ENCODE measurements at places on chromosomes 6 and 20.

DNA sequence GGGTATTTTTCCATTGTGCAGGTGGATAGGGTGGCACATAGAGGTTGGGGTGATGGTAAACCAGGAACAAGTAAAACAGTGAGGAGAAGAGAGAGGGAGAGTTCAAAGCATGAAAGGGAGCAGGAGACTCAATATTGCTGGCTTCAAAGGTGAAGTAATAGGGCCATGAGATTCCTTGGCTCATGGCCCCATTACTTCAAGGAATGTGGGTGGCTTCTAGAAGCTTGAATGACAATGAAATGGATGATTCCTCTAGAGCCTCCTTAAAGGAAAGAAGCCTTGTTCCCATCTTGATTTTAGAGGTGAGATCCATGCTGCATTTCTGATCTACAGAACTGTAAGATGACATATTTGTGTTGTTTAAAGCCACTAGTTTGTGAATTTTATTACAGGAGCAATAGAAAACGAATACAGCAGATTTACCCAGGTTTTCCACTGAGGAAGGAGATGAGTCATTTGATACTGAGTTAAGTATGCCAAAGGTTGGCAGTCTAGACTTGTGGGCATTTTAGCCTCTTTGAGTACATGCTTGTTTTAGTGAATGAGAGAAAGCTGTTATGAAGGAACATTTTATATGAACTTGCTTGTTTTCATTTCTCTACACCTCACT, 110.4 kb downstream of the PLCB4 start:
- DNase-seq: no peak

- no peak for DNase-seq
Measured at GRCh38 chr6:141445928-141446628, 686.6 kb upstream of the GJE1 start.

DNA sequence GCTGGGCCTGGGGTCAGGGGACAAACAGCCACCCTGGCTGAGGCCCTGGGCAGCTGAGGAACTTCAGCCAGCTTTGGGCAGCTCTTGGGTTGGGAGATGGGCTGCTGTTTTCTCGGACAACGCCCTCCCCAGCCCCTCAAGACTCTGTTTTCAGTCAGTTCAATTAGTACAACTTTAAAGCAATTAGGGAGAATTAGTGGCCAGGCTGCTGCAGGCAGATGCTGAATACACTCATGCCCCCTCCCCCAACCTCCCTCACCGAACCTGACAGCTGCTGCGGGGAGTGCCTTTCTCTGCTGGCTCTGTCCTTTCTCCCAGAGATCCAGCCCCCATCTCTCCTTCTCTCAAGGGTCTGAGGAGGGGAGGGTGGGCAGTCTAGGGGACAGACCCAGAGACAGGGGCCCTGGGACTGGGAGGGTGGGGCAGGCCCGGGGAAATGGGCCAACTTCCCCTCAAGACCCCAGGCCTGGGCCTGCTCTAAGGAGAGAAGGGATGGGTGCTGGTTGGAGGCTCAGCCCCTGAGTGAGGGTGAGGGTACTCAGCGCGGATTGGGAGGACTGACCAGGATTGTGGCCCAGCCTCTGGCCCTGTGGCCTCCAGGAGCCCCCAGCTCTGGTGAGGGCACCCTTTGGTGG, 17.8 kb upstream of the MYT1 start:
- DNase-seq: no peak

DNA sequence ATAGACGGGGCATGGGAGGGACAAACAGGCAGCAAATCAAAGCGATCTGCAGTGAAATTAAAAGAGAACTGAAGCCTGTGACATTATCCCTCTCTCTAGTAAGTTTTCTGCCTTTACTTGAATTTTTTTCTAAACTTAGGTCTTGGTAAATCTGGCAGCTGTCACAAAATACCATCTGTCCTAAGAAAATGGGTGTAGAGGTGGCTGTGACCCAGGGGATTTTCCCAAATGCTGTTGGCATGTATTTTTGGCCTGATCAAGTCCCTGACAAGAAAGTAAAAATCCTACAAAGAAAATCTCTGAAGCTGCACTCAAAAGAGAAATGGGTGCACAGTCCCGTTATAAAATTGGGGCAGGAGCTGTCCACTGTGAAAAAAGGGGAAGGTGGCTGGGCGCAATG, 30.2 kb upstream of the F13A1 start:
- DNase-seq: no peak

DNA sequence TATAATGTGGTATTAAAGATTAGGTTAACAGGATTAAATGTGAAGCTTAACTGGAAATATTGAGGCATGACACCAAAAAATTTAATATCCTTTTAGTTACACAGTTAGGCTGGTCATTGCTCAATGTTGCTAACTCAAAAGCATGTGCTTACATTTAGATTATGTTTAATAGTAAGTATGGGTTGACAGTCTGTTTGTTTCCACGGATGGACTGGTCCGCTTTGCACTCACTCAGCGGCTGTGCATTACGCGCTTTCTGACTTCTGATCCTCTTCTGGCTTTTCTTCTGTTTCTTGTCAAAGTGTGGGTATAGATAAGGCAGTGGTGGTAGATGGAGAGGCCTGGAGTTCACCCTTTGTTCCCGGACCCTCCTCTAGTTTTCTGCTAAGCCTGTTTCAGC, 174.9 kb downstream of the RIMS1 start:
- DNase-seq: no peak

DNA sequence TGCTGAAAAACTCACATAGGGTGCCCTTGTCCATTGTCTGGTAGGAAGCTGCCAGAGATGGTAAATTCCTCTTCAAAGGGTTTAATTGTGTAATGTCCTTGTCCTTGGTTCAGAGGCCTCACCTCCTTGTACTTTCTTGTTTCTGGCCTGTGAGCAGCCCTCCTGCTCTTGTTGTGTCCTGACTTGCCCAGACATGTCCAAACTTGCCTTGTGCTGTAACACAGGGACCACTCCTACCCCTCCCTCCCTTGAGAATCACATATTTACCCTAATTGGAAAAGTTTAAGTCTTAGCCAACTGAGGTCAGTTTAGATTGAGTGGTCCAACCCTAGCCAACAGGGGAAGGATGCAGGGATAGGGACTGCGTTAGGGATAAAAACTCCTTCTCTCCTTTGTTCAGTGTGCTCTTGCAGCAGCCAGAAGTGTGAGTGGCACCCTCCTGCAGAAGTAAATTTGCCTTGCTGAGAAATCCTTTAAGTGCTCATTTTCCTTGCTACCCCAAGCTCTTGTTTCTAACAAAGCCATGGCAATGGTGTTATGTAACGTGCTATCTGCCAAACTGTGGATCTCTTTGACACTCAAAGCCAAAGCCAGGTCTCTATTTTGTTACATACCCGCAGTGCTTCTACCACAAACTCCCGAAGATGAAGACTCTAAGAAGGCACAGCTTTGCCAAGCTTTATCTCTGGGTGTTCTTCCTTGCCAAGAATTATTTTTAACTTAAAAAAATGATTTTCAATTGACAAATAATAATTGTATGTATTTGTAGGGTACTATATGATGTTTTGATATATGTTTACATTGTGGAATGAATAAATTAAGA, 414.5 kb downstream of the ESR1 start:
- no peak for DNase-seq

DNA sequence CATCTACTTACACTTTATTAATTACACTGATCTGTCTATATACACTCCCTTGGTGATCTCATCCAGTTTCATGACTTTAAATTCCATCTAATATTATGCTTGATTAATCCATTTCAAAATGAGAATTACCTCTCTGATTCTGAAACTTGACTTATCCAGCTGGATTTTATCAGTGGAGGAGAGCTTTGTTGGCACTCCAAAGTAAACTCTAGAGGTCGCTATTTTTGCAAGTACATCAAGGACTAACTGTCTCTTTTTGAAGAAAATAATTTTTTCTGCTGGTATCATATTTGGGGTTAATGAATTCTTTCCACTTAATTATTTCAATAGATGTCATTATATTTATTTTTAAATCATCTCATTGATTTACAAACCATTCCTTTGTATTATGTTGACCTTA, 630.3 kb upstream of the MAN1A1 start:
- no peak for DNase-seq

DNA sequence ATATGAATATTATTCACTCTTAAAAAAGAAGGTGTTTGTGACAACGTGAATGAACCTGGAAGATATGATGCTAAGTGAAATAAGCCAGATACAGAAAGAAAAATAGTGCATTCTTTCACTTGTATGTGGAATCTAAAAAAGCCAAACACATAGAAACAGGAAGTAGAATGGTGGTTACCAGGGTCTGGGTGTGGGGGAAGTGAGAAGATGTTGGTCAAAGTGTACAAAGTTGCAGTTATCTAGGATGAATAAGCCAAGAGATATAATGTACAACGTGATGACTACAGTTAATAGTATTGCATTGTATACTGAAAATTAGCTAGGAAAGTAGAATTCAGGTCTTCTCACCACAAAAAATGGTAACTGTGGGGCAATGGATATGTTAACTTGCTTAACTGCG, 151.1 kb upstream of the HCRTR2 start:
- no peak for DNase-seq

- no peak for DNase-seq
Measured at GRCh38 chr20:45935416-45936046, 1.0 kb downstream of the PCIF1 start.

GRCh38 chr6:149383371-149383770, 16.7 kb upstream of the SUMO4 start:
- no peak for DNase-seq

DNA sequence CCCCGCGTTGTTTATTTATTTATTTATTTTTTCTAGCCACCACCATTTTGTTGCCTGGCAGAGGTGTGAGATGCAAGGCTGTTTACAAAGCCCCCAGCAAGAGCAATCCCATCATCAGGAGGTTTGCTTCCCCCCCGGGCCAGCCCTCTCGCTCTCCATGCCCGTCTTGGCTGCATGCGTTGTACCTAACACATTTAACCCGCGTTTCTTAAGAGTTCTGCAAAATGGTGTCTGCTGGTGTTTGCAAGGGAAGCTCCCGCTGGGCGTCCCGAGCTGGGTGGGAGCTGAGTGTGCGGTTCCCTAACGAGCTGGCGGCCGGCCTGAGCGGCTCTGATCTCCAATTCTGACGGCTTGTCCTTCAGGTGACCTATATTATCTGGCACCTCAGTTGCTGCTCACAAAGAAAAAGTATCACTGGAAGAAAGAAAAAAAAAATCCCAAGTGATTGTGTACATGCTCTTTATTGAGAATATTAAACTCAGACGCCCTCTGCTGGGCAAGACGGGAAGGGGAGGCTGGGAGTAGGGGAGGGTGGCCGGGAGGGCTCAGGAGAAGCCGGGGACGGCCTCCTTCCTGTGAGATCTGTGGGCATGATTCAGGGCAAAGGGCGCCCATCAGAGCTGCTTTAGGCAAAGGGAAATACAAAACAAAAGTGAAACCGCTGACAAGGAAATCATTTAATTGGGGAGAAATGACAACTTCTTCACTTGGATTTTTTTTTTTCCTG, 154.8 kb downstream of the BCAS1 start:
- peak; percentile 84 for DNase-seq

GRCh38 chr6:159068904-159069578, 24.2 kb upstream of the TAGAP start:
- no peak for DNase-seq

GRCh38 chr6:151326116-151326825, 65.1 kb downstream of the ZBTB2 start:
- DNase-seq: no peak

DNA sequence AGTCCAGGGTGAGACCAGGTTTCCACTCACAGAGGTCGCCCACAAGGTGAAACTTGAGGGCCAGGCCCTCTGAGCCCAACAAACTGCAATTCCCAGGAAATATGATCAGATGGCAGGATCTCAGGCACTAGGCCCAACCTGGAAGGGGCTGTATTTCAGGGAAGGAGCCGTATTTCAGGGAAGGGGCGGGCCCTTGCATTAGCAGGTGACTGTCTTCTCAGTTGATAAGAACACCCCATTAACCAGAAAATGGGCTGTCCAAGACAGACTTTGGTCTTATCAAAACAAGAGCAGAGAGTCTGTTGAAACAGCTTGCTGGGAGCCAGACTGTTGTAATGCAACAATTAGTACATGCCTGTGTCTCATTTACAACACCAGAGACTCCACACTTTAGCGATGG, 10.9 kb upstream of the BNIP5 start:
- DNase-seq: no peak

DNA sequence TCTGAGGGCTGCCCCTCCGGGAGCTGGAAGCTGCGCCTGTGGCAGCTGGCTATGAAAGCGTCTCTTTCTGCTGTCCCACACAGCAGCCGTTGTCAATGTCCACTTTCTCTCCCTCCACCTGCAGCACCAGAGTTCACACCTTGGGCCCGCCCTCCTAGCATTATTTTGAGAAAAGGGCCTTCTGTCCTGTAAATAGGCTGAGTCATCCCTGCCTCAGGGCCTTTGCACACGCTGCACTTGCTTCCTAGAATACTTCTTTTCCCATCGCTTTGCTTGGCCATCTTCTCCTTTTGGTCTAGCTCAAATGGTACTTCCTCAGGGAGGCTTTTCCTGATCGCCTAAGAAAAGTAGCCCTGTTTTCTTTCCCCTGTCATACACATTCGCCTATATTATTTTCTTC, 69.3 kb upstream of the ZNFX1 start:
- no peak for DNase-seq

DNA sequence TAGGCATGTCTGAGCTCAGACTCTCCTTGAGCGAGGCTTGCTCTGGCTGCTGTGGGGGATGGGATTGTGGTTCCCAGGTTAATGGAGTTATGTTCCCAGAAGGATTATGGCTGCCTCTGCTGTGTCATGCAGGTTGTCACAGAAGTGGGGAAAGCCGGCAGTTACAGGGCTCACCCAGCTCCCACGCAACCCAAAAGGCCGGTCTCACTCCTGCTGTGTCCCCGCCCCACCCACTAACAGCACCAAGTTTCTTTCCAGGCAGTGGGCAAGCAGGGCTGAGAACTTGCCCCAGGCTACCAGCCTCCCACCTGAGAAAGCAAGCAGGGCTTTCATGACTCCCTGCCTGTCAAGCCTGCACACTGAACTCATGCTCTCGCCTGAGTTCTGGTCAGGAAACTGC, 750.5 kb downstream of the FRK start:
- no peak for DNase-seq

DNA sequence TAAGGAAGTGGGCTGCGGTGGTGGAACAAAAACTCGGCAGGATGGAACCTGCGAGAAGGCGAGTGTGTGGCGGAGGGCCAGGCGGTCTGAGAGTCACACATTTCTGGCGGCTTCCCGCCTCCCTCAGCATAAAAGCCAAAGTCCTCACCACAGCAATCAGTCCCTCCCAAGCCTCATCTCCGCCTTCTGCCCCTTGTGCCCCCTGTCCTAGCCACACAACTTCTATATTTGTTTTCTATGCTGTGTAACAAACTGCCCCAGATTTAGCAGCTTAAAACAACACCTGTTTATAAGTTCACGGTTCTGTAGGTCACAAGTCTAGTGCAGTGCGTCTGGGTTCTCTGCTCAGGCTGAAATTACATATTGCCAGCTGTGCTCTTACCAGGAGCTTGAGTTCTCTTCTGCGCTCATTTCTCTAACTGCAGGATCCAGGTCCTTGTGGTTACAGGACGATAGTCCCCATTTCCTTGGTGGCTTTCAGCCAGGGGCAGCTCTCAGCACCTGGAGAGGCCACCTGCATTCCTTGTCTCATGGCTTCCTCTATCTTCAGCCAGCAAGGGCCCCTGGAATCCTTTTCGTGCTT, 11.7 kb upstream of the SPO11 start:
- no peak for DNase-seq
